GM18507 (cell line): ENCODE measurements at places on chromosomes 12 and 14.

DNA sequence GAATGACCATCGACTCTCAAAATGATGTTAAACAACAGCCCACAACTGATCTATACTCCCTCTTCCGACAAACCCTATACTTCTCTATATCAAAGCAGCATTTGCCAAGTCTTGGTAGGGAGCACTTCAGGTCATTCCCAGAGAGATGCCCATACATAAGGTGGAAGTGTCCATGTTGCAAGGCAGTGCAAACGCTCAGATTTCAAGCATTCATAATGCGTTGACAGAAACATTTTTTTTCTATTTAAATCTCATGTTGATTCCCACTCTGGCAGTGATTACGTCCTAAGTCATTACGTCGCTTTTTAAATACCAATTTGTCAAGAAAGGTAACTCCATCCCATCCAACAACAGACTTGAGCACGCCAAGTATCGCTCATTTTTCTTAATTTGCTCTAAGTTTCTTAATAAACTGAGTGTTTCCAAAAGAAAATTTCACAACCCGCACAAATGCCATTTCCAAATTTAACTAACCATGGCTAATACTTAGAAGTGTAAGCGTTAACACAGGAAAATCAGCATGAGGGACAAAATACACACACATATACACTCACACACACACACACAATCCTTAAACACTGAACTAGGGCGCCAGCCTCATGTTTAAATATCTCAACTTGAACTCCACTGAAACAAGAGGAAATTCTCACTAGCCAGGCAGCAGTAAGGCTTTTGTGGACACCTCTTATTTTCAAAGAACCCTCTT is 1.1 kb downstream of the GXYLT1 start:
- DNase-seq, result no peak

DNA sequence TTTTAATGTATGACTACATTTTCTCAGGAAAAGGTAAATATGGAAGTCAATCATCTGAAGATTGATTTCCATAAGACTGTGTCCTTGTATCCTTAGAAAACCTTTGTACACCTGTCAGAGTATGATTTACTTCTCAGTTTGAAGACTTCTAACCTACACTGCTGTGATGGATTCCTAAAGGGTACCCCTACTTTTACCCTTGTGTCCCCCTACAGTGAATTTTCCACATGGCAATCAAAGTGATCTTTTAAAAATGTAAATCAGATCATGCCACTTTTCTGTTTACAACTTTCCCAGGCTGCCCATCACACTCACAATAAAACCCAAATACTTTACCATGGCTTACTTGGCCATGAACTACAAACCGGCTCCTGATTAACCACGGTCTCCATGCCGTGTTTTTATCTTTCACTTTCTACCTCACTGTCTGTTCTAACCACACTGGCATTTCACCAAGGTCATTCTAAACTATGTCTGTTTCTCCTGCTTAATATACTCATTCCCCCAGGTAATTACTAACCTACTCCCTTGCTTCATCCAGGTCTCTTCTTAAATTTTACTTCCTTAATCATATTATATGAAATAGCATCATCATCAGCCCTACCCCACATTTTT is 8.1 kb downstream of the DNAI7 start:
- no peak for DNase-seq

DNA sequence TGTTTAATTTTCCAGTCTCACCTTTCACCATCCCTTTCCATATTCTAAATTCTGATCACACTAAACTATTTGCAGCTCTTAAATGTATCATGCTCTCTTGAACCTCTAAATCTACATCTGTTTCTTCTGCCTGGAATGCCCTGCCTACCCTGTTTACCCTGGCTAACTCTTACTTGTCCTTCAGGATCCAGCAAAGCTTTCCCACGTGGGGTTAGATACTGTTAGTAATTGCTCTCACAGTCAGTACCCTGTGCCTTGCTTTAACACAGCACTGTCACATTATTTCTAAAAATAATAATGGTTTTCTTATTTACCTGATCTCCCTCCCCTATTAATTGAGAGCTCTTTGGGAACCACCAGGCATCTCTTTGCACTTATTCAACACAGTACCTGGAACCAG is 333.0 kb downstream of the CEP128 start:
- no peak for DNase-seq

DNA sequence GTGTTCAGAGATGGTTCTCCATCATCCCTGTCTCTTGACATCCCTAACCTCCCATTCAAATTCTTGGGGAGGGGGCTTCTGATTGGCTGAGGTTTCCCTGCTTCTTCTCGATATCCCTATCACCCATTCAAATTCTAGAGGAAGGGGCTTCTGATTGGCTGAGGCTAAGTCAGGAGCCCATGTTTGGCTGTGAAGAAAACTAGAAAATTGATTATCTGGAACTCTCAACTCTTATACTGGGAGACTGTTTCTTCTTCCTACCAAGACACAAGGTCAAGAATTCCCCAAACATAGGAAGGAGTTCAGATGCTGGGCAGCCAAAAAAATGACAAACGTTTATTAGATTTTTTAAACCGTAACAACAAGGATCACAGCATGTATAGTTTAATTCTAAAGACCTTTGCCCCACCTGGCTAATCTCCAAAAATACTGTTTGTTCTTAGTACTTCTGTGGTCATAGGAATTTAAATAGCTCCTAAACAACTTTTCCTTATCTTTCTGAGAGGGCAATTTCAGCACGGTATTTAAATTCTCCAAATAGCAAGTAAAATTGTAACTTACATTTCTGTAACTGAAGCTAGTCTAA is 26.4 kb downstream of the SPIC start:
- no peak for DNase-seq

DNA sequence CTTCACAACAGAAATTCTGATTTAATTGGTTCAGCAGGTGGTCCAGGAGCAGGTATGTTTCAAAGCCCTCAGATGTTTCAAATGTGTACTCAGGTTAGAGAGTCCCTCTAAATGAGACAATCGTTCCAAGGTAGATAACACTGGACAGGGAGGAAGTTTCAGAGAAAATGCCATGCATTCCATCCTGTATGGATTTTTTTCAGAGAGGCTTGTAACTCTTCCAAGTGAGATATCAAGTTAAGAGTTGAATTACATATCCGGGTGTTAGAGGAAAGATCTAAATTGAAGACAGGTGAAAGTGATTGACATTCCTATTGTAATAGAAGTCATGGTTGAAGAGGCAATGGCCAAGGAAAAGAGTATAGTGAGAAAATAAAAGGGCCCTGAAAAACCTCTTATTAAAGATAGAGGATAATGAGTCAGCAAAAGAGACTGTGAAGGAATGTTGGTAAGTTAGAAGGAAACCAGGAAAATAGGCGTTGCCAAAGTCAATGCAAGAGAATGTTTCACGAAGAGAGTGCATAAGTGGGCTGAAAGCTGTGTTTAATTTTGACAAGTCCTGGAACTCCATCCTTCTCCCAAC is 105.8 kb downstream of the BMP4 start:
- DNase-seq, result no peak

DNA sequence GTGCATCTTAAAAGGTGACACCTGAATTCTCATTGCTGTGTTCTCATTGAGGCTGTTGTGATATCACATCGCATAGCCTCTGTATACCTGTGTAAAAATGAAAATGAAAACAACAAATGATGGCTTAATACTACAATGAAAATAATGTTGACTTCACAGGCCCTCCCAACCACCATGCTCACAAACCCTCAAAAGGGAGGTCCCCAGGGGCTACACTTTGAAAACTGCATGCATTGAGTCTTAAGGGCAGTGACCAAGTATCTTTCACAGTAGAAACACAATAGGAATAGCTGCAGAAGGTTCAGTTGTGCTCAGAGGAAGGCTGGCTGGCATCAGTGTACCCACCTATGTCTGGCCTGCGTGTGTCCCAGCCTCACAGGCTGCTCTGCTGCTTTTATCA is 27.6 kb upstream of the KCNK13 start:
- no peak for DNase-seq

- DNase-seq, result no peak
Observed at GRCh38 chr12:65596514-65597091, 227.7 kb upstream of the HMGA2 start.

GRCh38 chr12:61018571-61018970 is 1241.6 kb upstream of the USP15 start:
- DNase-seq, result no peak

GRCh38 chr12:75692876-75693275 is 181.5 kb upstream of the KRR1 start:
- DNase-seq, result no peak

- no peak for DNase-seq
Observed at GRCh38 chr12:82300611-82301010, 57.6 kb downstream of the CCDC59 start.

DNA sequence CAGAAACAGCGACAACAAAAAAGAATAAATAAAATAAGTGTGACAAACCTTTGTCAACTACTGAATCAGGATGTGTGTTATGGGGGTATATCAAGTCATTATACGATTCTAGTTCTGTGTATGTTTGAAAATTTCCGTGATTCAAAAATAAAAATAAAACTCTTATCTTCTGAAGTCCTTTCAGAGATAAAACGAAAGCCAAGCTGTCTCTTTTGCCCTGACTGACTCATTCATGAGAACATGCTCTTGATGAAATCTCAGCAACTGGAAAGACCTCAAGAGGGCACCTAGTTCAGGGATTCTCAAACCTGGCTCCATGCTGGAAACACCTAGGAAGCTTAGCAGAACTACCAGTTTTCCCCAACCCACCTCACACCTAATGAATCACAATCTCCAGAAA is 9.2 kb downstream of the FOXN3 start:
- DNase-seq, result no peak

GRCh38 chr12:120196363-120196762 is 1.8 kb upstream of the GCN1 start:
- DNase-seq, result no peak

DNA sequence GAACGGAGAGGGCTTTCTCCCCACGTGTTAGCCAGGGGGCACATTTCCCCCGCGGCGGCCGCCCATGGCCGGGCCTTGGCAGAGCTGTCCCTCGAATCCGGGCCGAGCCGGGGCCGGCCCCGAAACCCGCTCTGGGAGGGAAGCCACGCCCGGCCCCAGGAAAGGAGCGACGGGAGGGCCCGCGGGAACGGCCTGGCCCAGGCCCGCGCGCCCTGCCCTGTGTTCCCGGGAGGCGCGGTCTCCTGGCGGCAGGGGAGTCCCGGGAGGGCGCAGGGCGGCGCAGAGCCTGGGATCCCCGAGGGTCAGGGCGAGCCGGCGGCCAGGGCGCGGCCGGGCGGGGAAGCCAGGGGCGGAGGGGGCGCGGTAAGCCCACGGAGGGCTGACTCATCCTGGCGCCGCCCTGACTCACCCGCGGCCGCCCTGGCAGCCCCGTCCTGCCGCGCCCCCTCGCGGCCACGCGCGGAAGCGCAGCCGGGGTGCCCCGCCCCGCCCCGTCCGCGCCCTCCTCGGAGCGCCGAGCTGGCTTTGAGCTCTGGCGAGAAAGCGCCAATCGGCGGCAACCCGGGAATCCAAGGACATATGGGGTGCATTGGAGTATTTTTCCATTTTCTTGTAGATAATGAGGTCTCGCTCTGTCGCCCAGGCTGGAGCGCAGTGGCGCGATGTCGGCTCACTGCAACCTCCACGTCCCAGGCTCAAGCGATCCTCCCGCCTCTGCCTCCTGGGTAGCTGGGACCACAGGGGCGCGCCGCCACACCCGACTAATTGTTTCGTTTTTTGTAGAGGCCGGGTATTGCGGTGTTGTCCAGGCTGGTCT is 31.8 kb upstream of the PLEKHG6 start:
- DNase-seq, result peak; percentile 83

GRCh38 chr14:35420036-35420811 is 15.7 kb upstream of the NFKBIA start:
- no peak for DNase-seq

GRCh38 chr12:81974762-81975161 is 215.6 kb upstream of the PPFIA2 start:
- no peak for DNase-seq

GRCh38 chr14:95189367-95190132 is 32.2 kb upstream of the DICER1 start:
- no peak for DNase-seq

DNA sequence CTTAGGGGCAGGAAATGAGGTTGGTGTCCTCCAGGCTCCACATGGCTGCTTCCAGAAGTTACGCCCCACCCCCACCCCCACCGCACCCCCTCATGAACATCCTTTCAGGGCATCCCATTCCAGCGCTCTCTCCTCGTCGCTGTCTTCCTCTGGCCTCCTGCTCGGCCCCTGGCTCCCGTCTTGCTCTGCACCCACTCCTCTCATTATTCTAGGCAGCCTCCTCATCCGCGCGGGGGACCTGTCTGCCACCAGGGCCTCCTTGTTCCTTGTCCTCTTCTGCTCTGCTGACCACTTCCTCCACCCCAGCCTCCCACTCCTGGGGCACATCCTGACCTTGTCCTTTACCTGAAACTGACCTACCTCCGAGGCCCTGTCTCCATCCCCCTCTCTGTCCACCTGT is 29.8 kb upstream of the PLEKHG6 start:
- no peak for DNase-seq

DNA sequence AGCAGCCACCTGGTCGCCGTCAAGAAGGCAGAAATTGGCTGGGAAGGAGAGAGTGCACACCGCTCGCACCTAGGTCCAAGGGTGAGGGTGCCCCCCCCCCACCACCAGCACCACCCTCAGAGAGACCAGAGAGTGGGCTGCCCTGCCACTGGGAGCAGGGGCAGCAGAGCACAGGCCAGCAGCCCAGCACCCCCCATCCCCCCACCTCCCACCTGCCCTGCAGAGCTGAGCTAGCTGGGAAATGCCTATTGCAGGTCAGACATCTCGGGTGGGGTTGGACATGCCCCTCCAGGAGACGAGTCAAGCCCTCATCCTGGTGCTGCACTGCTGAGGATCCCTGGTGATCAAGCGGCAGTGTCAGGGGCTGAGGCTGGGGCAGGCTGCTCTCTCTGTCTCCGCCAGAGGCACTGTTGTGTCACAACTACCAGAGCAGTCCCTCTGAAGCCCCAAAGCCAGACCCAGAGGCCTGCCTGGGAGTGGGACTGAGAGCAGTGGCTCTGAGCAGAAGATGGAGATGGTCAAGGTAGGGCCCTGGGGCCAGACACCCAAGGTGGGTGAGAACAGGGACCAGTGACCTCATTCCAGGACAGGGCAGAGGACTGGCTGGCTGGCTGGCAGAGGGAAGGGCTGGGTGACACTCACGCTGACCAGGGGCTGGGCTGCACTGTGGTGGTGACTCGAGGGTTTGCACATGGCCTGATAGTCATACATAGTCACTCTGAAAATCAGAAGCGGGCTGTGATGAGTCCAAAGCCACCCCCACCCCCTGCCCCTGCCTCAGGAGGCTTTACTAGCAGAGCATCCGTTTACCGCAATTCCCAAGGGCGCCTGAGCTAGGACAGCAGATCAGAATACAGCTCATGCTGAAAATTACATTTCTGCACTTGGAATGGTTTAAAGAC is 19.7 kb upstream of the LRTM2 start:
- DNase-seq, result peak; percentile 35

DNA sequence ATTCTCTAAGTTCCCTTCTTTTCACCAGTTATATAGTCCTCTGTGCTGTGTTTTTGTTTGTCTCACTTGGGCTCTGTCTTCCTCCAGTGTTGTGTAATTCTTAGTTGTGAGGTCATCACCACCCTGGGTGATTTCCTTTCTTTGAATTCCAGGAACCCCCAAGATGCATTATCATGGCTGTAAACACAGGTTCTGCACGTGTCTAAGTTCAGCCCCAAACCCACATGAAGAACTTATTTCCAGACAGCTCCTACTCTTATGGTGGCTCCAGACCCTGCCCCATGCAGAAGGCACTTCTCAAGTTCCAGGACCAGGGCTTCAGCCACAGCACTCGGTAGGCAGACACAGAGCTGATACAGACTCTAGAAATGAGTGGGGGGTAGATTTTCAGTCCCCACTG is 560.5 kb downstream of the BCL11B start:
- no peak for DNase-seq
